Fibroblast of skin of right biceps (primary cell): ENCODE measurements at places on chromosomes 7 and 10.
A peak's percentile ranks its signal among the peaks of the same experiment; 100 is the strongest.

DNA sequence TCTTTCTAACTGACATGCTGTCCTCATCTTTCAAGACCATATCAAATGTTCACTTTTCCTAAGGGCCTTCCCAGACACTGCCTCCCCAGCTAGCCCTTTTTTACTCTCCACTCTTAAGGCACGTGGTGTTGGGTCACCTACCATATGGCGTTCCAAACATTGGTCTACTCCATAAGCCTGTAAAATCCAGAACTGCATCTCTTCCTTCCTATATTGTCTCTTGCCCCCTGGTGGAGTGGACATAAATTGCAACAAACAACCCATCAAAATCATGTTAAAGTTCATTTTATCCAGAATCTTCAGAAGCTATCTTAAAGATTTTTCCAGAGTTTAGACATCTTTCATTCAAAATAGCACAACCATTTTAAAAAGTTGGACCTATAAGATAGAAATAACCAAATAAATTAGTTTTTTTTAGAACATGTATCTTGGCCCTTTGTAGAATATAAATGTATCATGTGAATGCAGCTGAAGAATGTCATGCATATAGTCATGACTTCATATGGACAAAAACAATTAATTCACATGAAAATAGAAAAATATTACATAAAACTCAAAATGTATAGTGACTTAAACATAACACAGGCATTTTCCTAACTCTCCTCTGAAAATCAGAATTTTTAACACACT, 180.6 kb upstream of the CHRM2 start:
- DNase-seq, result peak; percentile 7

DNA sequence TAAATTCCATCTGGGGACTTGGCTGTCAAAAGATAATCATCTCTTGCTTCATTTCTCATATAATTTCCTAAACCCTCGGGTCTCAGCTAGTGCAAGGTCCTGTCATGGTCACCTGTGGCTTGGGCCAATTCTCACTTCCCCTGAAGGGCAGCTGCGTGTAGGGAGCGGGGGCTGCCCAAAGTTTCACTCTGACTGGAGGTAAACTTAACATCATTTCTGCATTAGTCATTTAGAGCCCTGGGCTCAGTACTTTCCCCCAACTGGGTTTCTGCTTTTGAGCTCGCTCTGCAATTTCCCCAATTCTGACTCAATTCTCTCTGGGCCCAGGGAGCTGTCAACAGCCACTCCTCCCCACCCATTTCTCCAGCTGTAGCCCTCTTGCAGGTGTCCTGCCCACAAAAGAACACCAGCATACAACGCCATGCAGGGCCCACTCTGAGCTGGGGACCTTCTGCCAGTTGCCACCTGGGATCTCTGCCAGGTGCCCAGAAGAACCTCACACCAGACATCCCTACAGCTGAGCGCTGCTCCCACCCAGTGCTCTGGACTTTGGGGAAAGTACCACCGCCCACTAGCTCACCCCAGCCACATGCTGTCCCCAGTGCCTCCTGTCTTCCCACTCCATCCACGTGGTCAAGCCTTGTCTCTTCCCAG, 37.9 kb downstream of the VOPP1 start:
- peak; percentile 78 for DNase-seq

GRCh38 chr7:94656925-94657731, 1.2 kb upstream of the SGCE start:
- peak; percentile 46 for DNase-seq

- peak; percentile 20 for DNase-seq
Measured at GRCh38 chr10:122990278-122990677, 10.1 kb downstream of the PSTK start.

GRCh38 chr7:86252406-86252805, 391.3 kb upstream of the GRM3 start:
- DNase-seq, result no peak
